ENCODE measurements at places on chromosomes 1 and 21.
A peak's percentile ranks its signal among the peaks of the same experiment; 100 is the strongest.

- DNase-seq, result no peak
Measured at GRCh38 chr1:209030454-209031167, 552.9 kb upstream of the CAMK1G start.

DNA sequence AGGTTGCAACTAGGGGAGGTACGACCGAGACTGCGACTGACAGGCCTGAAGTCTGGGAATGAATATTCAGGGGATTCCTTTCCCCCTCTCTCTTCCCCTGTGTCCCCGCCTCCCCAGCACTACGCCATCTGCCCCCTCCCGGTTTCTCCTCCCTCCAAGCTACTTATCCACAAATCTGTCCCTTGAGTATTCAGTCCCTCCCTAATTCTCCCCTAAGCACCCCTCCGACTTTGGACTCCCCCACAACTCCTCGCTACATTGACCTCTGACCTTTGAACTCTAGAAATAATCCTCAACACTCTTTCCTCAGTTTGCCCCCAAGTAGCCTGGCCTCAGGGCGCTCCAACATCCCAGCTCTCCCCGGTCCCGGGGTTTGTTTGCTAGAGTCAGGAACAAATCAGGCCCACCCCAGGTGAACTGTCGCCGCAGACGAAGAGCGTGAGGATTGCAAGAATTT lies 393 bp downstream of the LYSMD1 start:
- no peak for DNase-seq

- DNase-seq, result no peak
Measured at GRCh38 chr1:50977575-50978143, 7.6 kb downstream of the CDKN2C start.

- DNase-seq, result no peak
Measured at GRCh38 chr1:77744576-77744975, 15.1 kb downstream of the USP33 start.

DNA sequence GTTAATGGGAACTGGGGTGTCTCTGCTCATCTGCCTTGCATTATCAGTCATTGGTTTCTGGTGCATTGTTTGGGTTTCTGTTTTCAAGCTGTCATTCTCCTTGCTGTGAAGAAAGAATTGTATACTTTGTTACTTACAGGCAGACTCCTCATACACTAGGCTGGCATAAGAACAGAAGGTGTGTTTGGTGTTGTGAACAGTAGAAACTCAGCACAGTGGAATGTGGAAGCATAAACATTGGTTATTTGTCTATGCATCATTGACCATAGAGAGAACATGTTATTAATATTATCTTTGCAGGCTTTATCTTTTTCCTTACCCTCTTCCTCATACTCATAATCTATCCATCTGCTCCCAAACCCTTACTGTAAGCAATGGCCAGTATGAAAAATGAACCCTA lies 18.2 kb downstream of the C1orf87 start:
- no peak for DNase-seq

DNA sequence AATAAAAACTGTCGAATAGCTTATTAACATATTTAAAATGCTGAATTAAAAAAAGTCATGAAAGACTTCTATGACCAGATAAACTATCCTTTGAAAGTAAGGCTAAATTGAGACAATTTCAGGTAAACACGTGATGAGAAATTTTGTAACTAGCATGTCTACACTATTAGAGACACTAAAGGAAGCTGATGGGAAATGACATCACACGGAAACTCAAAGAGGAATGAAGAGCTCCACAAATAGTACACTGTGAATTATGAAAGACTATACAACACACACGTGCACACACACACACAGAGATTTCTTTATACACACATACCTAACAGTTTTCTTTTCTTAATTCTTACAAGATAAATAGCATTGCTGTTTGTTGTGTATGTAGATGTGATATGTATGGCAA lies 70.9 kb upstream of the PLA2G4A start:
- DNase-seq, result no peak

DNA sequence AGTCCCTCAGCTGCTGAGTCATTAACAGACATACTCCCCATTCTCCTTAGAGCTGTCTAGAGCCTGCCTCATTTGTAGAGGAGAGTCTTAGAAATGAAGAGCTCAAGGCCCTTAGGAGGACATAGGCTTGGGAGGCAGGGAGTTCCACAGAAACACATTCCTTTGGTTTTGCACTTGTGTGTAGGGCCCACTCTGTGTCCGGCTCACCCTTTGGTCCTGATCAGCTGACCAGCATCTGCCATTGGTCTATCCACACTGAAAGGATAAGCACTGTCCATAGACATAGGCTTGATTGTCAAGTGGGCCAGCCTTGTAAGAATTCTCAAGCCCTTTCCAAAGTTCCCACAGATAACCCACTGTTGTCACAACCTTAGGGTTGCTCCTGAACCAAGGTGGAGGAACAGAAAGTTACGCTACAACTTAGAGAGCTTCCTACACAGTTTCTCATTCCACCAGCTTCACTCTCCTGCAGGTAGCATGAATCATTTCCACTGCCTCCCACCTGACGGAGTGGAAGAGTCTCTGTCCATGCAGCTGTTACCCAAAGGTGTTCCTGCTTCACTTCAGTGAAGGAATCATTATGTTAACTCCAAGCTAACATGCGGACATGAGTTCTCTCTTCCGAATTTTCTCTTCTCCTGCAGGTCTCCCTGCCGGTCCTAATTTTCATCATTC lies 96.1 kb downstream of the TNFSF18 start:
- DNase-seq, result no peak

DNA sequence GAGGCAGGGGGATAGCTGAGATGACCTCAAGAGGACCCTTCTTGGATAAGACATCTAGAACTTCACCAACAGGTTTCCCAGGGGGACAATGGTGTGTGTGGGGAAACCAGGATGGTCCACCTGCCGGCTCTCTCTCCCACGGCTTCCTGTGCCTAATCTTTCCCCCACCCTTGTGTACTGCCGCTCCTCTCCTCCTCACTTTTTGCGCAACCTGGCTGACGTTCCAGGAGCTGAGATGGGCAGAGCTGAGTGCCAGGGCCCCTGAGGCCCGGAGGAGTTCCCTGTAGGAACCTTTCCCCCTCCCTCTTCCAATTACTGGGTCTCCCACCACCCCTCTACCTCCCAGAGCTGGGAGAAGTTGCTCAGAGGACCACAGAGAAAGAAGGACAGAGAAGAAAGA lies 6.9 kb downstream of the SLC26A9 start:
- DNase-seq, result no peak

DNA sequence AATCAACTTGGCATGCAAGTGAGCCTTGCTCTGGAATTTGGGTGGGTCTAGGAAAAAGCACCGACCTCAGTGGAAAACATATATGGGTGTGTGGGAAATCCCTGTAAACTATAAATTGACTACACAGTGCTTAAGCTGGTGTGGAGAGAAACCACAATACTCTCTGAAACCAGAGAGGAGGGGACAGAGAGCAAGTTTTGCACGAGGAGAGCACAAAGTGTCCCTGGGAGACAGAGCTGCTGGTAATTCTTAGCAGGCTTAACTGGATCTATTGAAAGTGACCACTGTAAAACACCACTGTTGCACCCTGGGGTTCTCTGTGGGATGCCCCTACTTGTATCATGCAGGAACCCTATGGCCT lies 12.8 kb downstream of the KCNJ15 start:
- DNase-seq, result no peak

- DNase-seq, result no peak
Measured at GRCh38 chr1:24315391-24315790, 3.8 kb upstream of the GRHL3 start.

DNA sequence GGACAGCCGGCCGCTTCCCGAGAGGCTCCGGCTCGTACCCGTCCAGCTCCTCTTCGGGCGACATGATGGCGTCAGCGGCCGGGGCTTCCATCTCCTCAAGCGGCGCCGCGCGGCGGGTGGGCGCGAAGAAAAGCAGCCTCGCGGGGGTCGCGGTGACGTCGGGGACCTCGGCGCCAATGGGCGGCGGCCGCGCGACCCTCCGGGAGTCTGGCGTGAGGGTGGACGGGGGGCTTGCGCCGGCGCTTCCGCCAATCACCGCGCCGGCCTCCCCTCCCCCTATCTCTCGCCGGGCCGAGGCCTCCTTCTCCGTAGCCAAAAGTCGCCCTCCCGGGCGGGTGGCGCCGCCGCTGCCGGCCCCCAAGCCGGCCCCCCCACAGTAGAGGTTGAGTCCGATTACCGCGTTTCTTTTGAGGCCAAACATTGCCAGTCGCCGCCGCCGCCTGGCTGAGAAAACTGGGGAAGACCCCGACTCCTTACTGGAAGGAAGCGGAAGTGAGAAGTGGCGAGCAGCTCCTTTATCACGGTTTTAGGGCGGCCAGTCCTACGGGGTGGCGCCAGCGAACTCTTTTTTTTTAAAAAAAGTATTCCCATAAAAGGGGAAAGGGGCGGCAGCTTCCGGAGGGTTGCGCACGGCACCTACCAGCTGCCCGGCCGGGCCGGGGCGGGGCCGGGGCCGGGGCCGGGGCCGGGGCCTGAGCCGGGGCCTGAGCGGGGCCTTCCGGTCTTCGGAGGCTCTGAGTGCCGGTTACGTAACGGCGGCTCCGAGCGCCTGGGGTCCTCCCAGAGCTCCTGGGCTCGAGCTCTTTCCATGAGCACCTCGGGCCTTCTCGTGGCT lies at the start of gene MCL1:
MCL1 (minus strand) TSS at position 501 of the 835 bp plus-strand sequence; CDS start at position 421, 80 bp downstream.
- DNase-seq, result peak; percentile 81

DNA sequence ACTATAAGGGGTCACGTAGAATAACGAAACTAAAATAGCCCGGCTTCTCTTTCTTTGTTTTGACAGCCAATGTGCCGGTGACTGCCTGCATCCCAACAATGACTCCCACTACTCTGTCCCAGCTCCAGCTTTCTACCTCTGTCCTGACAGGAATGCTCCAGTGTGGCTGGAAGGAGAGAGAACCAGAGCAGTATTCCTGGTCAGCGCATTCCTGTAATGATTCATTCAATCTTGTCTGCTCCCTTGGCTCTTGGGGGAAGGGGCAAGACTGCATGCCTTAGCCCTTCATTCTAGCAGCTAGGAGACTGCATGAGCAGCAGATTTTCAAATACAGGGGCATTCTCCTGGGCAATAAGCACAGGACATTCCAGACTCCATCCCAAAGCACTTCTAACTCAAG lies 132.1 kb upstream of the PRMT6 start:
- DNase-seq, result no peak

- no peak for DNase-seq
Measured at GRCh38 chr1:207848234-207848633, 62.7 kb downstream of the CD34 start.

DNA sequence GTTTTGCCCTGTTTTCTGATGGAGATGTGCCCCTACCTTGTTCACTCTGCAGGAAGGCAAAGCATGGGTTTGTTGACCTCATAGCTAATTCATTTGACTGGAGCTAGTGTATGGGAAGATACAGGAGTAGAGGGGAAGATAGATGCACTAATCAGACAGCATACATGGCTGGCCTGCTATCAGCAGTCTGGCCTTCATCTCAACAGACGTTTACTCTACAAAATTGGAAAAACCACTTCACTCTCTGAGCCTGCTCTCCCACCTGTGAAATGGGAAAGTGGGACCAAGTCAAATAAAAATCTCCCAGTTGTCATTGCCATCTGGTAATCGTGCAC lies 235.2 kb upstream of the RAB4A start:
- DNase-seq, result no peak

DNA sequence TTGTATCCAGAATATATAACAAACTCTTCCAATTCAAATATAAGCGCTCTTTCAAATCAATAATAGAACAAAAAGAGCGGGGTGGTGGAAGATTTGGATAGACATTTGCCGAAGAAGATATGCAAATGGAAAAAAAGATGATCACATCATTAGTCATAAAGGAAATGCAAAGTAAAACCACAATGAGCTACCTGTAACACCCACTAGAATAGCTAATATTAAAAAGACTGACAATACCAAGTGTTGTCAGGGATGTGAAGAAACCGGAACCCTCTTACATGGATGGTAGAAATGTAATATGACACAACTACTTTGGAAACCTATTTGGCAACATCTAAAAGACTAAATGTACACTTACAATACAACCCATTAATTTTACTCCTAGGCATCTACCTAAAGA lies 5.7 kb upstream of the TRAF5 start:
- no peak for DNase-seq

GRCh38 chr1:21451981-21452411 lies 12.1 kb downstream of the NBPF3 start:
- no peak for DNase-seq

DNA sequence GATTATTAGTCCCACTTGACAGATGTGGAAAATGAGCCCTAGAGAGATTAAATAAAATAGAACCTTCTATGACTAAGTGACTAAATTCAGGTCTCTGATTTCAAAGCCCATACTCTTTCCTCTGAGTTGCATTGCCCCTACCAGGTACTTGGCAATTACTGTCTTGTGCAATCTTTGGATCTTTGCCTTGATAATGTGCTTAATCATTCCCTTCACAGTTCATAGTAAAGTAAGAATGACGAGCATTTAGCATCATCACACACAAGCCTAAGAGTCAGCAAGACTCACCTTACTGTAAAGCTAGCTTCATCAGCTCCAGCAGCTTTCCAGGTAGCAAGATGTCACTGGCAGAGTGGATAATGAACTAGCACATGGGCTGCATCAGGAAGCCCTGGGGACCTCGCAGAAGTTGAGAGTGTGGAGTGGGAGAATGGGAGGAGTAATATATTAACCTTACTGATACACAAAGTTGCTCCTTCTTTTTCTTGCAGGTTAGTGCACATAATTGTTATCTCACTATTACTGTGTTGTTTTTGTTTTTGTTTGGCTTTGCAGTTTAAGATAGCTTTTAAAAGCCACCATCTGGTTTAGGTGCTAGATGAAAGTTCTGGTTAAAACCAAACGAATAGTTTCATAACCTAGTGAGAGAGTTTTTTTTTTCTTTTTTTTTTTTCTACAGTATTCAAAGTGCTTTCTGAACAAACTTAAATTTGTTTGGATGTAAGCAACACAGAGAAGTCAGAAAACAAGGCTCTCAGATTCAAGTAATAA lies 71.8 kb downstream of the PBX1 start:
- DNase-seq, result no peak

DNA sequence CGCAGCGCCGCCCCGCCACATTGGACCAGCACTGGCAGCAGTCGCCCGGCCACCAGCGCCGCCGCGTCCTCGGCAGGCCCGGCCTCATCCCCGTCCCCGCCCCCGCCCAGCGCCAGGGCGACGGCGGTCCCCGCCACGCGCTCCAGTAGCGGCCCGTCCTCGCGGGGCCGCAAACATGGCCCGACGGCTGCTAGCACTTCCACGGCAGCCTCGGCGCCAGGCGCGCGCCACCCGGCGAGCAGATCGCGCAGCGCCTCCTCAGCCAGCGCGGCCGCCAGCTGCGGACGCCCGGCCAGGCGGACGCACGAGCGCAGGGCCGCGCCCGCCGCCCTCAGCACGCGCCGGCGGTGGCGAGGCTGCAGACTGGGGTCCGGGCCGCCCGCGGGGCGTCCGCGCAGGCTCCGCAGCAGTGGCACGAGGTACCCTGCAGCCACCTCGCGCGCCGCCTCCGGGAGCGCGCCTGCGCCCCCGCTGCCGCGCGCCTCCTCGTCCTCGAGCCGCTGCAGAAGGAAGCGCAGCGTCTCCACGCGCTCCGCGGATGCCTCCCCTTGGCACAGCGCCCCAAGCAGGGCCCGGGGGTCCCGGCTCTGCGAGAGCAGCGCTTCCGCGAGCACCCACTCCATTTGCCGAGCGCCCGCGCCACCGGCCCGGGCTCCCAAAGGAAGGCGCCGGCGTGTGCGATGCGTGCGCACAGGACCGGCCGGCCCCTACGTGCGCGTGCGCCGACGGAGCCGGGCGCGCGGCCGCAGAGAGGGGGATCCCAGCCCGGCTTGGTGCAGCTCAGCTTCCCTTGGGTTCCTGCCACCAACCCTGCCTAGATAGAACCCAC lies at the start of gene TARBP1:
TARBP1 (minus strand) TSS at position 699 of the 829 bp plus-strand sequence; CDS start at position 623, 76 bp downstream.
- peak; percentile 73 for DNase-seq
